ENCODE measurements at places on chromosomes 11 and 22.

- H3K36me3 ChIP-seq, result no peaks in the 10 kb centered on the region
- no peak overlapping the region for H3K4me3 ChIP-seq
- H3K27me3 ChIP-seq, result no peaks in the 10 kb centered on the region
- no peak for DNase-seq
- H3K27ac ChIP-seq, result peak overlapping the region; percentile 64
- H3K4me1 ChIP-seq, result peaks cover 8% of the 10 kb centered on the region
These were observed 42.2 kb upstream of the CYP2D6 start for GRCh38 chr22:42172773-42173172.

GRCh38 chr11:1879342-1879940, 12.3 kb downstream of the PRR33 start:
- peak overlapping the region; percentile 54 for H3K27ac ChIP-seq
- DNase-seq, result peak; percentile 48
- H3K4me3 ChIP-seq, result no peak overlapping the region
- H3K27me3 ChIP-seq, result no peaks in the 10 kb centered on the region

DNA sequence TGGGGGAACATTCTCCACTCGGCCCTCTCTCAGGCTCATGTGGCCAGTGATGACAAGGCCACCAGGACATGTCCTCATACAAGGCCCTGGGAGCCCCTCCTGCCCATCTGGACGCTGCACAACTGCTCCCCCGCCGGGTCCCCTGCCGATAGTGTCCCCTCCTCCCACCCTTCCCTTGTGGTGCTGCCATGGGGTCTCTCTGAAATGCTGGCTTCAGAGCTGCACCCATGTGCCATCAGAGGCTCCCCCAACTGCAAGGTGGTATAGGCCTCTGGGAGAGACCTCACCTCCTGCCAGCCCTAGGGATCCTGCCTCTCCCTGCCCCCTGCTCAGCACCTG, 113.0 kb downstream of the KCNQ1OT1 start:
- no peaks in the 10 kb centered on the region for H3K36me3 ChIP-seq
- no peaks in the 10 kb centered on the region for H3K27me3 ChIP-seq
- no peaks in the 10 kb centered on the region for H3K4me1 ChIP-seq
- no peak overlapping the region for H3K4me3 ChIP-seq
- DNase-seq, result no peak
- peak overlapping the region; percentile 58 for H3K27ac ChIP-seq

DNA sequence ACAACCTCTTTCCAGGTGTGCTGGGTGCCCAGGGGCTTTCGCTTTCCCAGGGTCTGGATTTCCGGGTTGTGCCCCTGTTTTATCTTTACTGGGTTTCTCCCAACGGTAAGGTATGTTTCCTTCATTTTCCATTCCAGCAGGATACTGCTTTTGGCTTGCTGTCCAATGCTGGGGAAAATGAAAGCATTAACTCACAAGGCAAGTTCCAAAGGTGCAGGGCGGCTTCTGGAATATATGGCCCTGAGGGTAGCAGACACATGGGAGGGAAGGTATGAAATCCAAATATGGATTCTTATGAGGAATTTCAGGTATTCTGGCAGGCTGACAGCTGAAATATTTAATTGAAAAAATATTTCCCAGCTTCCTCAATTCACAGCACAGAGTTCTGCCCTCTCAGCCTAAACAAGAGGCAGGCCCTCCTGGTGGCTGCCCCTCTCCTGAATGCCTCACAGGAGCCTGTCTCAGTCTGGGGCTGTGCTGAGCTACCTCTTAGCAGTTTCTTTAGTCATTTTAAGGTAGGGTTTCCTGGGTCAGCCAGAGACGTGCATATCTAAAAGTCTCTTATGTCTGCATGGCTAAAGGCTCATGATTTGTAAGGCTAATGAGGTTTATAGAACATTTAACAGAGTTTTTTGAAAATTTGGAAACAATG, 318.6 kb upstream of the B3GAT1 start:
- no peaks in the 10 kb centered on the region for H3K36me3 ChIP-seq
- no peak overlapping the region for H3K4me3 ChIP-seq
- H3K27ac ChIP-seq, result no peak overlapping the region
- H3K4me1 ChIP-seq, result peaks cover 4% of the 10 kb centered on the region
- H3K27me3 ChIP-seq, result no peaks in the 10 kb centered on the region
- no peak for DNase-seq

- DNase-seq, result peak; percentile 84
- H3K36me3 ChIP-seq, result peaks cover 59% of the 10 kb centered on the region
- H3K4me3 ChIP-seq, result no peak overlapping the region
- no peaks in the 10 kb centered on the region for H3K27me3 ChIP-seq
- H3K27ac ChIP-seq, result peak overlapping the region; percentile 39
These were observed 6.0 kb upstream of the MAPK11 start for GRCh38 chr22:50276143-50276542.

DNA sequence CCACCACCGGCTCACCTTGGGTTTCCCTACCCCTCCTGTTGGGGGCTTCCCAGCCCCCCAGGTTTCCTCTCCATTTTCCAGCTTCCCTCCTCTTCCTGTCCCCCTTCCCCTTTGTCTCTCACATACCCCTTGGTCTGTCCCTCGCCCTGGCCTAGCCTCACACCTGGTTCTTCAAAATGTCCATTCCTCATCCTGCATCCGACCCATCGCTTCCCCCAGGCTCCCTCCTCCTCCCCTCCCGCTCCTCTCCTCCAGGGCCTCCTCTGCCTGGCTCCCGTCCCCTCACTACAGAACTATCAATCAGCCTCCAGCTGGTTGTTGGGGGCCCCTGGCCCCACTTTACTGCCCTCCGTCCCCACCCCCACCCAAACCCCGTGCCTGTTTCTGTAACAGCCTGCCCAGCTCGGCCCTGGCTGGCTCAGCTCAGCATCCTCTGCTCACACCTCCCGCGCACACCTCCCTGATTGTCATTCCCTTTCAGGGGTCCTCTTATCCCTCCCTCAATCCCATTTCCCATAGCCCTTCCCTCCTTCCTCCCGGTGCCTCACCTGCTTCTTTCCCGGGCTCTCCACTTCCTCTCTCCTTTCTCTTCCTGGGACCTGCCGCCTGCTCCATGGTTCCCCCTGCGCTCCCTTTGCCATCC, 1.2 kb downstream of the CNIH2 start:
- H3K36me3 ChIP-seq, result no peaks in the 10 kb centered on the region
- no peak overlapping the region for H3K27ac ChIP-seq
- no peaks in the 10 kb centered on the region for H3K27me3 ChIP-seq
- peaks cover 6% of the 10 kb centered on the region for H3K4me1 ChIP-seq

DNA sequence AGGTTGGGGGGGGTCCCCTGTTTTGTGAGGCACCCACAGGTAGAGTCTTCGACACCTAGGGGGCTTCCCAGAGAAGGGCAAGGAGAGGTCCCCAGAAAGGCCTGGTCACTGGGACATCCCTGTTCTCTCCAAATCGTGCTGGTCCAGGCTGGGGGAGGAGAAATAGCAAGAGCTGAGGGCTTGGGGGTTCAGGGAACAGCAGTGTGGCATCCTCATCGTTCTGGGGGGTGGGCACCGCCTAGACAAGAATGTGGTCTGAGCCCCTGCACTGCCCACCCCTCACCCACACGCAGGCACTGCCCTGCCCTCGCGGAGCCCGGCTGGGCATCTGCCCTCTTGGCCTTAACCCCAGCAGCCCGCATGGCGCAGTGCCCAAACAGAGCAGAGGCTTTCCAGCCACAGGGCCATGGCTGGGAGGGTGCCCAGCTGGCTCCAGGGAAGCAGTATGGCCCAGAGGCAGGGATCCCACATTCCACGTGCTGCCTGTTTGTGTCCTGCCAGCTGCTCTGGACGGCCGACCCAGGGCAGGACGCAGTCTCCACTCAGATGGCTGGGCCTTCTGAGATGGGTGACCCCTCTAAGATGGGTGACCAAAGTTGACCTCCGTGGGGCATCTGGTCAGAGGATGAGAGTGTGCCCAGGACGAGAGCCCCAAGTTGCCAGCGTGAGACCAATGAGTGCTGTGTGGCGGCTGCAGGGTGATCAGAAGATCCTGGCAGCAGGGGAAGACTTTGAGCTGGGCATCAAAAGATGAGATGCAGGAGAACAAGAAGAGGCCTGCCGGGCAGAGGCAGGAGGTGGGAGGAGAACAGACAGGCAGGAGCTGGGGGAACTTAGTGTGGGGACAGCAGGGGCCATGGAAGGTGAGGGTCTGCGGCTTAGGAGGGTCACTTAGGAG, 14.4 kb downstream of the SCARF2 start:
- no peak overlapping the region for H3K4me3 ChIP-seq
- no peaks in the 10 kb centered on the region for H3K36me3 ChIP-seq
- no peak overlapping the region for H3K27ac ChIP-seq
- H3K27me3 ChIP-seq, result peaks cover 5% of the 10 kb centered on the region

- no peaks in the 10 kb centered on the region for H3K4me1 ChIP-seq
- H3K4me3 ChIP-seq, result no peak overlapping the region
- no peaks in the 10 kb centered on the region for H3K27me3 ChIP-seq
- no peaks in the 10 kb centered on the region for H3K36me3 ChIP-seq
- H3K27ac ChIP-seq, result no peak overlapping the region
- no peak for DNase-seq
These were observed 92.2 kb downstream of the SPATA19 start for GRCh38 chr11:133753150-133753549.

DNA sequence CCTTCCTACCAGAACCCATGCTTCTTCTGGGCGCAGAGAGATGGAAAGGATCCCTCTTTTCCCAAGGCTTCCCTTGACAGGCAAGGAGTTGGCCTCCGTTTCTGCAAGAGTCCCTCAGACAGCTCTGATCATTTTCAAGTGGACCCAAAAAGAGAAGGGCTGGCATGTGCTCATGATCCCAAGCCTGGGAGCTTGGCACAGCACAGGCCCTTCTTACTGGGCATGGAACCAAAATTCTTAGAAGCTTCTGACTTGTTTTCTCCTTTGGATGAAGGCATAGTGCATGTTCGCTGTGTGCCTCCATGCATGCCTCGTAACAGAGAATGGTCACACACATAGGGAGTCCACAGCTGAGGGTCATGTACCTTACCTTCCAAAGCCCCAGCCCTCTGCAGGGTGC, 449.6 kb downstream of the MIAT start:
- H3K27ac ChIP-seq, result no peak overlapping the region
- peaks cover 13% of the 10 kb centered on the region for H3K4me1 ChIP-seq
- peaks cover 3% of the 10 kb centered on the region for H3K27me3 ChIP-seq

Measured in adrenal gland (tissue), 19 donors.